ENCODE measurements at places on chromosomes 7 and 10. TPM values are rescaled to one million over a fixed set of nuclear protein-coding genes. Genes with fewer than 3 reads are reported as not detected.

The PRPF18 gene
- total RNA-seq = 43.5 TPM

- DNase-seq = no peak
These were observed 26.8 kb downstream of the LYZL2 start for GRCh38 chr10:30602747-30603146.

The HECW1 gene
- total RNA-seq = not detected

The MKX gene
- total RNA-seq = 0.35 TPM

GRCh38 chr7:68888971-68889385, 709.3 kb upstream of the AUTS2 start:
- no peak for DNase-seq

Data from myocyte (in vitro differentiated cells).